ENCODE measurements at places on chromosomes 7 and 10.

GRCh38 chr7:102819151-102819550, 70.4 kb downstream of the FAM185A start:
- DNase-seq = no peak

DNA sequence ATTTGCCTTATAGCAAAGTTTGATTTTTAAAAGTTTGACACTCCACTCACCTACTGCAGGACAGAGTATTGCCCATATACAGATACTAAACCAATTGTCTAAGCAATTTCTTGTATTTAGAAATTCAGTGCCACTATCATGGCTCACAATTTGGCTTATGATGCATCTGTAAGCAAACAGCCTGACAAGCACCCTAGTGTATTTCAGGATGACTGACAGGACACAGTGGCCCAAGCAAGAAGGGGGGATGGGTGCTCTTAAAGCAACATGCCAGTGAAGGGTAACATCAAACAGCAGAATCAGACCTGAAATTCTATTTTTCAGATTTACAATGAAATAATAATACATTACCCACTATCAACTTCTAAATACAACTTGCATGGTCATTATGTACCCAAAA, 30.5 kb downstream of the CTNNA3 start:
- no peak for DNase-seq

DNA sequence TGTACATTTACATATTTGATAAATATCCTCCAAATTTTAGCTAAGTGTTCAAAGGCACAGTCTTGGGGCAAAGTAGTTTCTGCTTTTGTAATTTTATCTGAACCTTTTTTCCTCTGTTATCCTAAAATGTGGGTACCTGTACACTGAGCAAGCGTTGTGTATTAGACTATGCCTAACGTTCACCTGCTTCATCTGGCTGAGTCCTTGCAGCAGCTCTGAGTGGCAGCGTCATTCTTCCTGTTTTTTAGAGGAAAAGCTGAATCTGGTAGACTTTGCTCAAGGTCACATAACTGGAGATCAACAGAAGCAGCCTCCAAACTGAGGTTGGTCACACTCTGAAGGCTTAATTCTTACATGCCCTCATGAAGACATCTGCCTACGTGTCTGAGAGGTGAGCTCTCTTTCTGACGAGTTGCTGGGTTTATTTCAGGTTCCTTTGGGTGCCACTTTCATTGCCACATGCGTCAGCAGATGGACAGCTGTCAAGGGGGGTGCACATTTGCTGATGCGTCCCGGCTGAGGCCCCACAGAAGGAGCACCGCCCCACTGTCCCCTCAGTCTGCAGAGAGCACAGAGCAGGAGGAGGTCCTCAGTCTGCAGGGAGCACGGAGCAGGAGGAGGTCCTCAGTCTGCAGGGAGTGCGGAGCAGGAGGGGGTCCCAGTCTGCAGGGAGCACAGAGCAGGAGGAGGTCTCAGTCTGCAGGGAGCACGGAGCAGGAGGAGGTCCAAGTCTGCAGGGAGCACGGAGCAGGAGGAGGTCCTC, 406.5 kb upstream of the SHH start:
- no peak for DNase-seq

GRCh38 chr7:135743907-135744731, 4.5 kb downstream of the FAM180A start:
- DNase-seq = no peak

DNA sequence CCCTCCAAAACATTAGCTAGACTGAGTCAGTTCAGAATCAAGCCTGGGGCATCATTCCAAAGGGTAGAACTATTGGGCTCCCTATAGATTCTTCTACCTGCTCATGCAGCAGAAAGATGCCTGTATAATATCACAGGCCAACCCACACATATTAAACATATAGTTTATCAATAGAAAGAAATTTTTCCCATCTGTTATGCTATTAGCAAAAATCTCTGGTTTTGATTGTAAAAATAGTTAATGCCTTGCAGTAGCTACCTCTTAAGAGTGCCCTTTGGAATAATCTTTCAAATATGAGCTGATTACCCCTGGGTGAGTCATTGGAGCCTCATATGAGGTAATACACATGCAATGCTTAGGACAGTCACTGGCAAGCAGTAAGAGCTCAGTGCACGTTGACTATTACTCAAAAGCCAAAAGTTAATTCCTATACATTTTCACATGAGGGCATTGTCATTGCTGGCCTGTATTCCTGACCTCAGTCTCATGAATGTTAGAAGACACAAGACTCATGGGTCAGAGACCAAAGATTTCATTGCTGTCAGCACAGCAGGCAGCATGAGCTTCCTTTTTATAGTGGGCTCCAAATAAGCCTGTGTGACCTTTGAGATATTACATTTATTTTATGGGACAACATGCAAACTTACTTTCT, 180.0 kb downstream of the FGFR2 start:
- no peak for DNase-seq

- DNase-seq = no peak
Measured at GRCh38 chr7:100211342-100211780, 8.4 kb upstream of the PVRIG start.

DNA sequence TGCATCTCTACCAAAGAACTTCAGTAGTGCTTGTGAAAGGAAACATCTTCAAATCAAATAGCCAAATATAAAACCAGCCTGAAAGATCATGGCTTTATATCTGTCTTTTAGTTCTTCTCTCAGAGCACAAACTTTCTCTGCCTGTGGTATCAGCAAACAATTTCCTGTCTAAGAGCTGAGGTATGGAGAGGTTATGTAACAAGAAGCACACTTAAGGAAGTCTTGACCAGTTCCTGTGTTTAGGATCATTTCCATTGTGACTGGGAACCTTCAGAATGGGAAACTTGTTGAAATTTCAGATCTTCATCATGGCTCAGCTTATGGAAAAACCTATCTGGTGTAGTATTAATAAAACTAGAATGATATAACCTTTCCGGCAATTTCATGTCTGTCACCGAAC, 148.8 kb downstream of the MBL2 start:
- DNase-seq = peak; percentile 75

DNA sequence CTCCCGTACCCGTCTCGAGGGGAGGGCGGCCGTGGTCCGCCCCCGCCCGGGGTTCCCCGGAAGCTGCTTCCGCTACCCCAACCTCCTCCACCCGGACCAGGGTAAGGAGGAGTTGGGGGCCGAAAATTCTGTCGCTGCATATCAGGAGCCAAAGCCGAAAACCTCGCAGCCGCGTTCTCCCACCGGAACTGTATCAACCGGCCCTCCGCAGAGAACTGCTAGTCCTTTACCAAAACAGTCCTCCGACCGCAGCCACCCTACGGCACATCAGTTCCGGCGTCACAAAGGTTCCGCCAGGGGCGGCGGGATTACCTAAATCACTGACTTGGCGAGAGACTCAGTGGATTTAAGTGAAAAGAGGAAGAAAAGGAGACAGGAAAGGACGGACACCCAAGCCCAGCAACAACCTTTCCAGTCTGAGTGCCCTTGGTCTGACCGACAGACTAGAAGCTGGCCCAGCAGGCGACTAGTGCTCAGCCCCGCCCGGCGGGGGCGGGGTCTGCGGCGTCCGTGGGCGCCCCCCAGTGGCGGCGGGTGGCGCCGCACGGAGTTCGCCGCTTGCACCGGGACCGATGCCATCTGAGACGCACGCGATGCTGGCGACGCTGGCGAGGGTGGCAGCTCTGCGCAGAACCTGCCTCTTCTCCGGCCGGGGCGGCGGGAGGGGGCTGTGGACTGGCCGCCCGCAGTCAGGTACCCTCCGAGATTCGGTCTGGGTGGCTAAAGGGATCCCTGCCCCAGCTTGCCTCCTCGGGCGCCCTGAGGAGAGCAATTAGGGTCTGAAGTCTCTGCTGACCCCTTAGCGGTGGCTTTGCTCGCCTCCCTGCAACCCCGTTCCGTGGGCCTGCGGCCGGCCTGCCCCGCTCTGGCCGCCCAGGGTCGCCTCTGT, at the start of the genes MPLKIP and SUGCT:
MPLKIP (minus strand) TSS at position 195 of the 889 bp plus-strand sequence; CDS start at position 140, 55 bp downstream.
SUGCT (plus strand) TSS at position 578 of the 889 bp plus-strand sequence.
- DNase-seq = peak; percentile 88

DNA sequence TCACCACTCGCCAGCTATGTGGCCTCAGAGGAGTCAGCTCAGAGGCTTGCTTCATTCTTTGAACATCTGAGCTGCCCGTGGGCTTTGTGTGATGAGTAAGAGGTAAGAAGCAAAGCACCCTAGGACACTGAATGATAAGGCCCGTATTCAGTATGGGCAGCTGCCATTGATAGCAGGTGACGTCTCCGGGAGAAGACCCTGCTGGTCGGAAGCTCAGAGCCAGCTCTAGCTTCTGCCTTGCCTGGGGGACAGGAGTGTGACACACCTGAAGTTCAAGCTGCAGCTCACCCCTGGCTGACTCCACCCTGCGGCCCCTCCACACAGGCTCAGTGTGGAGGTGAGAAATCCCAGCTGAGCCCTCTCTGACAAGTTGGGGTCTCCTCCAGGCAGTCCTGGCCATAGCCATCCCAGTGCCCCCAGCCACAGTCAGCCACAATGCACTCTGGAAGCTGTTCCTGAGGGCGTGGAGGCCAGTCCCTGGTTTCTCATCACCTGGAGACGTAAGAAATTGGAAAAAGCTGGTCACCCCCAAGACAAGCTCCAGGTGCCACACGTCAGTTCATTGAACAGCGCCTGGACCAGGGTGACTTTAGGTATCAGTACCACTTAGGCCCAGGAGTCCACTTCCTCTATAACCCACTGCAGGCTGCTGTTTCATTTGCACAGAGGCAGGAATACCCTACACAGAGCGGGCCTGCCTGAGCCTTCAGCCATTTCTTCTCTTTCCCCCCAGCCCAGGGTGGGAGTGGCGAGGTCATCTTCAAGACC, 164.9 kb upstream of the RHEB start:
- no peak for DNase-seq

DNA sequence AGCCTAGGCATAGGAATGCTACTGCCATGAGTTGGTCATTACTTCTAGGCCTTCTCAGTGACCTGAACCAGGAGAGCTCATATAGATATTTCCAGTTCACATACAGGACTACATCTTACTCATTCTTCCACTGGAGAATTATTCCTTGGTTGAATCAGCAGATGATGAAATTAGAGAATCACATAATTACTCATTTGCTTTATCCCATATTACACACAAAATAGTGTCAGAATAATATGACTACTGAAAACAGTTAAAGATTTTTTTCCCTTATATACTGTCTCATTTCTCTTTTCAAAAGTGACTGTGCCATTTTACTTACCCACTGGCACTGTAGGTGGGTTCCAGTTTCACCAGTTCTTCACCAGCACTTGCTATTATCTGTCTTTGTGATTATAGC, 18.5 kb downstream of the BMS1 start:
- DNase-seq = no peak

GRCh38 chr7:117347962-117348672, 25.3 kb upstream of the WNT2 start:
- no peak for DNase-seq

DNA sequence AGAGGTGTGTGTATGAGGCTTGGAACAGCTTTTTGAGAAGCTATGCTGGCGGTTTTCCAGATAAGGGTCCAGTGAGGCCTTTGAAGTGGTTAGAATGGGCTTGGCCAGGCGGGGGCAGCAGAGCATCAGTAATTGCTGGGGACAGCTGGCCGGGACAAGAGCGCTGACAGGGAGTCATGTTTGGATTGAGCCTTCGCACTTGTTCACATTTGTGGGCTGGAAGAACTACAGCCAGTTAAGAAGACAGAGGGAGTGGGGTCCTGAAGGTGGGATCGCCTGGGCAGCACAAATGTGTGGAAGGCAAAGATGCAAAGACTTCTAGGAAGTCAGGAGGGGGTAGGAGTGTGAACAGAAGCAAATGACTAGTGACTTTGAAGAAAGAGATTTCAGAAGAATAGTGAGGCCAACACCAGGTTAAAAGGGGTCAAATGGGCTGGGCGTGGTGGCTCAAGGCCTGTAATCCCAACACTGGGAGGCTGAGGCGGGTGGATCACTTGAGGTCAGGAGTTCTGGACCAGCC, 12.7 kb upstream of the SDHAF3 start:
- peak; percentile 71 for DNase-seq

DNA sequence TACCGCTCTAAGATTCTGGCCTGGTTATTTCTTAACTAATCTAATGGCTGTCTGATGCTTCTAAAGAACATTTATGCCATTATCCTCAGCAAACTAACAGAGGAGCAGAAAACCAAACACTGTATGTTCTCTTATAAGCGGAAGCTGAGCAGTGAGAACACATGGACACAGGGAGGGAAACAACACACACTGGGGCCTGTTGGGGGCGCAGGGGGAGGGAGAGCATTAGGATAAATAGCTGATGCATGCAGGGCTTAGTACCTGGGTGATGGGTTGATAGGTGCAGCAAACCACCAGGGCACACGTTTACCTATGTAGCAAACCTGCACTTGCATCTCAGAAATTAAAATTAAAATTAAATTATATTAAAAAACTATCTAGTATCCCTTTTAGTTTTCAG, 853.5 kb downstream of the GATA3 start:
- no peak for DNase-seq

- DNase-seq = no peak
Measured at GRCh38 chr10:119270762-119271366, 63.5 kb downstream of the GRK5 start.

GRCh38 chr10:106183041-106183440, 981.5 kb downstream of the SORCS1 start:
- DNase-seq = no peak

DNA sequence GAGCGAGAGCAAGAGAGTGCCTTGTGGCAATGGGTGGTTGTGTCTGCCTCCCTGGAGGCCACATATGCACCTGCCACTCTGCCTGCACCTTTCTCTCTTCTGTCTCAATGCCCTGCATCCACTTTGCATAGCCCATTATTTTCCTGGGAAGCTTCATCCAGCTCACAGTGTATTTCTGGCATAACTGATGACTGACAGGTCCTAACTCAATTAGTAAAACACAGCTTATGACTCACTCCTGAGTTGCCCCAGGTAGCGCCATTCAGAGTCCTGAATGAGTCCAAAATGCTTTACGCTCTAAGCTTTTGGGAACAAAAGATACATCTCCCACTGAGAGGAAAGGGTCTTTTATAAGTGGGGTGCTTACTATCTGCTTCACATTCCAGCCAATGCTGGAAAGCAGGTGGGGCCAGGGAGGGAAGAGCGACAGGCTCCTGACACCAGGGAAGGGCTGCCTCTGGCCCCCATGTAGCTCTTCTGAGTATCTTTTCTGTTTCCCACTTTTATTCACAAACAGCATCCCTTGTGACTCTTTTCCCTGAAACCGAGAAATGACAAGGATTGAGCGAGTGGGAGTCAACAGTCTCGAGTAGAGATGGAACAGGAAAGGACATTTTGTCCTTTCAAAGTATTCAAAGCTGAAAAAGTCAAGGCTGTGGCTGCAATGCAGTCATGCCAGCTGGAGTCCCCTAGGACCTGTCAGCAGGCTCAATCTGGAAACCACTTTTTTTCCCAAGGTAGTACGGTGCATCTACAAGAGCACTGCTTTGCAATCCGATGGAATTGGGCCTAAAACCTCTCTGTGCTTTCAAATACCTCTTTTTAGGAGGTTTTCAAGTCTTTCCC, 479.3 kb upstream of the PODXL start:
- DNase-seq = no peak

Measured in cerebellar cortex (tissue), 1 donor.